ENCODE measurements at places on chromosomes 2 and 18.

- DNase-seq: no peak
Observed at GRCh38 chr2:190545555-190546385, 11.2 kb upstream of the NEMP2 start.

DNA sequence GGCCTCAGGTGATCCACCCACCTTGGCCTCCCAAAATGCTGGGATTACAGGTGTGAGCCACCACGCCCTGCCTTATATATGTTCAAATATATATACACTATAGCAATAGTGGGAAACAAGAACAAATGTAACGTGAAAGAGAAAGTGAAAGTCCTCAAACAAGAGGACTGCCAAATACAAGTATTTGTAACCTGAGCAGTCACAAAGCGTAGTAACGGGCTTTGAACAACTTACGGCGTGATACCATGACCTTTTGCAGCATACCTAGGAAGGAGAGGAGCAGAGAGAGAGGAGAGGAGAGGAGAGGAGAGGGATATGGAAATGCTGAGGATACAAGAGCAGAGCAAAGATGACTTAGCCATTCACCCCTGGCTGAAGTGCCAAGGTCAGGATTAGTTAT, 113.8 kb upstream of the RGPD4 start:
- DNase-seq: no peak

DNA sequence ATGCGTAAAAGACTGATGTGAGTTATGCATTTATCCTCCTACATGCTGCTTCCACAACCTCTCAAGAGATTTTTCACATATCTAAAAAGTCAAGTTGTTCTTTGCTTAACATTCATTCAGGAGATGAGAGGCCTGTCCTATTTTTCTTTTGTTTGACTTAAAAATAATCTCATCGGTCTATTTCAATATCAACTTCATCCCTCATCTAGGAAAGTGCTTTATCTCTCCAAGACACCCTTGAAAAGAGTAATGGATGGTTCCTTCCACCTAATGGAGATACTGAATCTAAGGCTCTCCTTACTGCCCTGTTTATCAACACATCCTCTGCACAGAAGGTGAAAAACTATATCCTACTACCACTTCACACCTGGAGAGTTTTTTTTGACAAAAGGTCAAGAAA, 2.4 kb downstream of the NFE2L2 start:
- no peak for DNase-seq

GRCh38 chr2:88810488-88810887, 119.0 kb downstream of the RPIA start:
- no peak for DNase-seq

- DNase-seq: no peak
Observed at GRCh38 chr2:27143285-27143684, 4.1 kb upstream of the PRR30 start.

DNA sequence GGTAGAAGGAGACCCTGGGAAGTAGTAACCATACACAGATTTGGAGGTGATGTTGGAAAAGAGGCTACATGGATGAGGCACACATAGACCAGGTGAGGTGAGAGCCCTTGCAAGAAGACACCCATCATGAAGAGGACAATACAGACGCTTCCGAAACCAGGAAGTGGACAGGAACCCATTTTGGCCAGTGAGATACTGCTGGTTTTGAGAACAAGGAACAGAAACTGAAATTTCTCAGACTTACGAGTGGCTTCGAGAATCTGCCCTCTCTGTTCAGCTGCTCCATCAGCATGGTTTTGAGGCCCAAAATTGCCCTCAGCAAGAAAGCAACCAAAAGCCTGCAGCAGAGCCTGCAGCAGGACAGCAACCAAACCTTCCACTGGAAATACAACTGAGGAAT, 479.1 kb upstream of the NRXN1 start:
- no peak for DNase-seq

DNA sequence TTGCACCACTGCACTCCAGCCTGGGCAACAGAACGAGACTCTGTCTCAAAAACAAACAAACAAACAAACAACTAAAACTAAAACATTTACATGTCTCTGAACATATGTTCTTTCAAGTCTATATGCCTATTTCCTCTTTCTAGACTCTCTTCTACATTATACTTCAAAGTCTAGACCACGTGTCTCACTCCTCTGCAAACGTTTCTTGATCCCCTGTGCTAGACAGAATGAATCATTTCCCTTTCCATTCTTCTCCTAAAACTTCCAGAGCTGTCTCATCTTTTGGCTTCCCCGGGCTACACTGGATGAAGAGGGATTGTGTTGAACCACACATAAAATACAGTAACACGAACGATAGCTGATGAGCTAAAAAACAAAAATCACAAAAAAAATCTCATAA, 67.1 kb downstream of the BAZ2B start:
- DNase-seq: no peak

DNA sequence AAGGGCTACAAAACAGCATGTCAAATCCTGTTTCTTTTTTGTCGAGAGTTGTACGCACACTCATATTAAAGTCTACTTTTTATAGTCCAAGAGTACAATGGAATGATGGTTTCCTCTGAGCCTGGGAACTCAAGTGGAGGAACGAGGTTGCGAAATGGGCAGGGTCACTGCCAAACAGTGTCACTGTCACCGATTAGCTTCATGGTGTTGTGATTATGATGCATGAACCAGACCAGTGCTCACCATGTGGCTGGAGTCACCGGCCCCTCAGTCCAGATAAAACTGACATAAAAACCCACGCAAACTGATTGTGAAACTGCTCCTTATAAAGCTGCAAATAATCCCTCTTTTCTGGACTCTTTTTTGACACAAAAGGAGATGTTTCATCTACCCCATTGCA, 122.0 kb downstream of the COPS8 start:
- DNase-seq: no peak

- peak; percentile 16 for DNase-seq
Observed at GRCh38 chr18:20971886-20972267, 139.7 kb downstream of the ROCK1 start.

- no peak for DNase-seq
Observed at GRCh38 chr2:236250286-236250685, 13.9 kb downstream of the ASB18 start.

DNA sequence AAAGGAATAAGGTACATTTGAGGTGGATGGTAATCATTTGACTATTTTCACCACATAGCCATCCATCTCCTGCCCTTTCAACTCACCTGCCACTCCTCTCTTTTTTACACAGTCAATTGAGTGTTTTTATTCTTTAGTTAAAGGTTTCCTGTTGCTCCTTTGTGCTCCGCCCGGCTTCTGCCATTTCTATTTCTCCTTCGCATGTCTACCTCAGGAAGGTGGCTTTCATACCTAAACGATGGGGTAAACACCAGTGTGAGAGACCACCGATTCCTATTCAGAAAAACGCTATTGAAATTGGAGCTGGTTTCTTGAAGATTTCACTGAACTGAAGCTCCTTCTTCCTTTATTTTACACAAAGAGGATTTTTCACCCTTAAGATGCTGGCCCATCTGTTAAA, 1628.0 kb upstream of the PIK3C3 start:
- no peak for DNase-seq

- DNase-seq: no peak
Observed at GRCh38 chr2:99184811-99185210, 3.8 kb downstream of the MRPL30 start.

GRCh38 chr2:38176619-38177021, 100.7 kb upstream of the CYP1B1 start:
- DNase-seq: no peak

GRCh38 chr2:127416506-127417001, 1.7 kb upstream of the PROC start:
- no peak for DNase-seq
